Fibroblast of pulmonary artery (primary cell): ENCODE measurements at places on chromosomes 3 and 15.

GRCh38 chr3:23314981-23315762, 112.0 kb downstream of the UBE2E2 start:
- peak; percentile 15 for DNase-seq

GRCh38 chr3:159853506-159853864, 135.2 kb upstream of the IL12A start:
- DNase-seq: no peak

- no peak for DNase-seq
Observed at GRCh38 chr3:4935347-4935746, 43.9 kb upstream of the BHLHE40 start.

DNA sequence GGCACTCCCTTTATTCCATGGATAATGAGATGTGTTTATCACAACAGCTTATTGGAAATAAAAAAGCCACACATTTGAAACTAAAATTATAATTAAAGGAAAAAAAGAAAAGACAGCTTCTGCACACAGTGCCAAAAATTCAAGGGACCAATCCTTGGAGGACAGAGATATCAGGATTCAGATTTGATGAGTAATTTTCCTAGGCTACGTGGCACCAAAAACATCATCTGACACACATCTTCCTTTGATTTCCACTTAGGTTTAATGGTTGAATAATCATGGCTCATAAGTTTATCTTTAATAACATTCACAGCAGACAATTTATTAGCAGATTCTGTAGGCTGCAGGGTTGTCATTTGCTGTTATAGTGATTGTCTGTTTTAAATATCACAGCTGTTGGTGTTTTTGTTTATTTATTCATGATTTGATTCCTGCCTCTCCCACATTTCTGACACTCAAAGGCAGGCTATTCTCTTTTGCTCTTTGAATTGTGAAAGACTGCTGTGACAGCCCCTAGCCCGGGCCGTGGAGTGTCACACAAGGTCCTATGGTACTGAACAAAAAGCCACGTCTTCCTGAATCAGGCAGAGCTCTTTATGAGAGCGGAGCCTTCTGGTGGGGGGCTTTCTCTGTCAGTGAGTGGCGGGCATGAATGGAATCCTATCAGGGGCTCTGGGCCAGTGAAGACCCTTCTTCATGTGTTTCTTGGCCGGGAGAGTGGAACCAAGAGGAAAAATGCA, 708.5 kb downstream of the SQOR start:
- DNase-seq: no peak

- DNase-seq: peak; percentile 61
Observed at GRCh38 chr15:74365598-74366445, 1.6 kb downstream of the CYP11A1 start.

DNA sequence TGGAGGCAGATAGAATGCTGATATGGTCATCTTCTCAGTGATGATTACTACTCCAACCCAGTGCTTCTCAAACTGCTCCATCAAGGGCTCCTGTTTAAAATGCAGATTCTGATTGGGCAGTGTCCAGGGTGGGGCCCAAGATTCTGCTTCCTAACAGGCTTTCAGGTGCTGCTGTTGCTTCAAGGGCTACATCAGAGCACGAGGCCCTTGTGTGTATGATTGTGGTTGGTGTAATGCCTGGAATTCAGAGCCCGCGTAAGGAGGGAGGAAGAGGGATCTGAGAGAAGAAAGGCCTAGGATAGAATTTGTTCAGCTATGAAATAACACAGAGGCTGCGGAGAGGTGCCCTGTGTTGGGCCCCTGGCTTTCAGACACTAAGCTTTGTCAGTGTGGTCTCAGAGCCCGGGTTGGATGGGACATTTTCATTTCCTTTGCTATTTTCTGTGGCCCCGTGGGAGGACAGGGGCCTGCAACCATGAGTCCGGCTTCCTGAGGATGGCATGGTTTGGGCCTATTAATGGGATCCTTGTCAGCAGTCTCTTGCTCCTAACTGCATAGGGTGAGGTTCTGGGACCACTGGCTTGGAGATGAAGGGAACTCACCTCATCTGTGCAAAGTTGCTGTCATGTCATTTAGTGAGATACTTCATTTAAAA, 53.0 kb downstream of the ATP1B3 start:
- DNase-seq: no peak

- DNase-seq: no peak
Observed at GRCh38 chr3:160575589-160575988, 10.2 kb upstream of the KPNA4 start.

- peak; percentile 84 for DNase-seq
Observed at GRCh38 chr3:23004971-23005370, 198.2 kb upstream of the UBE2E2 start.

- DNase-seq: no peak
Observed at GRCh38 chr15:69141286-69141701, 19.1 kb upstream of the GLCE start.

GRCh38 chr3:106398891-106399600, 530.2 kb upstream of the CBLB start:
- no peak for DNase-seq

- no peak for DNase-seq
Observed at GRCh38 chr3:152629363-152630122, 205.4 kb upstream of the P2RY1 start.

DNA sequence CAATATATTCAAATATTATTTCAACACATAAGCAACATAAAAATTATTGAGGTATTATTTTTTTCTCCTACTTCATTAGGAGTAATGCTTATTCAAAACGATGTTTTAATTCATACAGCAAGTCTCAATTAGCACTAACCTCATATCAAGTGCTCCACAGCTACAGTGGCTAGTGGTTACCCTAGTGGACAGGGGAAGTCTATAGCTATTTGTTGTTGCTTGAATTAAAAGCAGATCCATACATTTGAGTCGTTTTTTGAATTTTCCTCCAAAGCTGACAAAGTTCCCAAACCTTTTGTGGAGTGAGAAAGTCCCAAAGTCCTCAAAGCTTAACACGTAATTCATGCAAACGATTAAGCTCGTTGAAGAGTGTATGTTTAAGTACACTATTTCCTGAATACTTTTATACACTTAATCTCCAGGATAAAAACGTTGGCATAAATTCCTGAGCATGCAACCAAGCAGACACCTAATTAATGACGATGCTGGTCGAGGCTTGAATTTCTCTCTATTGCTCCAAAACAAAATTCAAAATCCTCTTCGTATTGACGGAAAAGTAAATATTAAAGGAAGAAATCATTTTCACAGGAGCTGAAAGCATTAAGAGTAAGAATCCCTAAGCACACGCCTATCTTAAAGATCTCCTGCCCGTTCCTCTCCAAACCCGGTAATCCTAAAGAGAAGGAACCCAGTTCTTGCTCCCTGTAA, 985 bp downstream of the VPS13C start:
- DNase-seq: peak; percentile 21

- peak; percentile 93 for DNase-seq
Observed at GRCh38 chr3:156675830-156676767, 1.7 kb downstream of the TIPARP start.

- DNase-seq: no peak
Observed at GRCh38 chr3:14788644-14789043, 30.1 kb upstream of the FGD5 start.

DNA sequence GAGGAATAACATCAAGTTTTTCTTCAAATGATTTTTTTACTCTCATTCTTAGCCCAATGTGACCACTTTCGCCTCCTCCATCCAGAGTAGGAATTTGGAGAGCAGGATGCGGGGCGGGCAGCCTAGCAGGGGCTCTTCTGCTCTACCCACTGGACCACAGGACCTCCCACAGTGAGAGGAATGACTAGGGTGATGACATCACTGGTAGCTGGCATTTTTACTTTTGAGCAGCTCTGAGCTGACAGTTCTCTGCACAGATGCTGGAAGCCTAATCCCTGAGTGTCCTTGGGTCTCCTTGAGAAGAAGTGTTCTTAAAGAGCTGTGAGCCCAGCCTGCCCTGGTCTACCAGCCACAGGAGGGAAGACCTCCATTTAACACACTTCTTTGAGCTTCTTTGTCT, 1.4 kb upstream of the HCN4 start:
- DNase-seq: no peak

DNA sequence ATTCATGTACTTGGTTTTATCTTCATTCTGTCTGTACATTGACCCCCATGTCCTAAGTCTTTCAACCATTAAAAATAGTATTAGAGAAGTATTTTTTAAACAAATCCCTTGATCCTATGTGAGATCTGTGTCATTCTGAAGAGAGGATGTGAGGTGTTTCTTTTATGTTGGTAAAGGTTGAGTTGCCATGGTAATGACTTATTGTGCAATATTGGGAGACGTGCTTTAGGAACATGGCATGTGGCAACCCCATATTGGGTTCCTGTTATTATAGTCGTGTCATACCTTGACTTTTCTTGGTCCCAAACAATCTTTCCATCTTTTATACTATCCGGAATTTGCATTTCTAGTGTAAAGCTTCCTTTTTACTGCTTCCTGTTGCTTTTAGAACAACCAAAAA, 203.1 kb downstream of the KCNAB1 start:
- DNase-seq: peak; percentile 57

GRCh38 chr3:62970648-62971047, 95.4 kb upstream of the CADPS start:
- no peak for DNase-seq

DNA sequence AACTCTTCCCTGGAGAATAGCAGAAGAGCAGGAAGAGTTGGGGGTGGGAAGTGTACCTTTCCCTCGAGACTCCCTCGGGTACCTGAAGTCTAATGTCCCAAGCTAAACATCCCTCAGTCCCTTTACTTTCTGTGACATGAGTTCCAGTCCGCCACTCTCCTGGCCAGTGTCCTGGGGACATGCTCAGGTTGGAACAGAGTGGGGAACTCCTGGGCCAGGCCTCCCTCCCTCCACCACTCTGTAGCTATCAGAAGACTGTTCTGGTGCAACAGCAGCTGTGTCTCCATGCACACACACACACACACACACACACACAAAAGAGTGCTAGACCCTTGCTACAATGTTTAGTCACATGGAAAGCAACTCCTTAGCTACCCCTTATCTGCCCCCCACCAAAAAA, 155.0 kb upstream of the HES1 start:
- no peak for DNase-seq

DNA sequence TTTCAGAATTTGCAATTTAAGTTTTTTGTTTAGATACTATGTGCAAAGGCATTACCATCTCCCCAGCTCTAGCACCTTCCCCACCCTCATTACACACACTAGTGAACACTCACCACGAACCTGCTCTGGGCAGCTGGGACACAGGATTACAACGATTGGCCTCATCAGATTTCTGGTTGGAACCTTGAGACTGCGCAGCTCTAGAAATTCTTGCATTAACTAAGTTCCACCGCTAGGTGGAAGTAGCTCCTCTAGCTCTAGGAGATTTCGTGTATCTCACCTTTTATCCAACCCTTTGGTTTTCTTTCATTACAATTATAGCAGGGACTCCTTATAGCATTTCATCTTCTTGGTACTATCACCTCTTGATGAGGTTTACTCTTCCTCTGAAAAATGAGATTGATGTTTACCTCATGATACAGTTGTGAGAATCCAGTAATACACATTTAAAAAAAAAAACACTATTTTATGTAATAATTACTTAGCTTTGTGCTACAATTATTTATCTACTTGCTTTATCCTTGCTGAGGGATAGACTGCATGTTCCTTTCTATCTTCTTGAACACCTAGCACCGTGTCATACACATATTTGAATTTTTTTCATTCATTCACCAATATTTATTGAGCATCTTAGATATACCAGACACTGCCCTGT, 28.7 kb upstream of the PLOD2 start:
- peak; percentile 74 for DNase-seq

DNA sequence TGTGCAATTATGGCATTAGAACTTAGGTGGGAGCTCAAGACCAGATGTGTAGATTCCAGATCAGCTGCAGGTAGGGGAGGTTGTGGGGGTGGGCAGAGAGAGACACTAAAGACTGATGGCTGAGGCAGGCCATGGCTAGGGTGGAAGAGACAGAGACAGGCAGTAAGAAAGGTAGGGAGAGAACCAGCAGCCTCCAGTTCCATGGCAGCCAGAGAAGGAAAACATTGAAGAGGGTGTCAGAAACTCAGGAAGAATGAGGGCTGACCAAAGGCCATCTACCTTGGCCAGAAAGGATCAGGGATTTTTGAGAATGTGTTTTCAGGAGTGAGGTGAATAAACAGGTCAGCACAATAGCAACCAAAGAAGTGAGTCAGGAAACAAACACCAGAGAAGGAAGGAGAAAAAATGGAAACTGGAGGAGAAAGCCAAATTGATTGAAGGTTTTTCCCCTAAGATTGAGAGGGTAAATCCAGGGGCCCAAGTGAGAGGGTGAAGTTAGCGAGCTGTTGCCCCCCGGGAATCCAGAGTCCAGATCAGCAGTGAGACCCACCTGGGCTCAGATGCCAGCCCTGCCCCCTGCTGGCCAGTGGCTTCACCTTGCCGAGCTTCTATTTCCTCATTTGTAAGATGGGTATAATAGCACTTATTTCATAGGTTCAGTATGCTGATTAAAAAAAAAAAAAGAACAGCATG, 41.0 kb downstream of the ABHD2 start:
- peak; percentile 49 for DNase-seq

DNA sequence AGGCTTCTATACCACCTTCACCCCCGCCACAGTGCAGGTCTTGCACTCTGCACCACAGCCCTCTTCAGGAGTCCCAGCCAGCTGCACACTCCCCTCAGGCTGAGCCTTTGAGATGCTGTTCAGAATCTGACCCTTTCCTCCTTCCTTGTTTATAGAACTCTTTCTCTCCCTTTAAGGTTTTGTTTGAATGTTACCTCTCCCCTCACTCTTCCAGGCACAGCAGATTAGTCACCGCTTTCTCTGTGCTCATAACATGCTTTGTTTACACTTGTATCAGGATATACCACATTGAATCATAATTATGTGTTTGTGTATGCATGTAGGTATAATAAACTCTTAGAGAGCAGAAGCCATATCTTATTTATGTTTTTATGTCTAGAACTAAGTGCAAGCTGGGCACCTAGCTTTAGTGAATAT, 168.4 kb upstream of the BCL6 start:
- peak; percentile 14 for DNase-seq

- DNase-seq: no peak
Observed at GRCh38 chr3:183300996-183301562, 48.0 kb downstream of the B3GNT5 start.

DNA sequence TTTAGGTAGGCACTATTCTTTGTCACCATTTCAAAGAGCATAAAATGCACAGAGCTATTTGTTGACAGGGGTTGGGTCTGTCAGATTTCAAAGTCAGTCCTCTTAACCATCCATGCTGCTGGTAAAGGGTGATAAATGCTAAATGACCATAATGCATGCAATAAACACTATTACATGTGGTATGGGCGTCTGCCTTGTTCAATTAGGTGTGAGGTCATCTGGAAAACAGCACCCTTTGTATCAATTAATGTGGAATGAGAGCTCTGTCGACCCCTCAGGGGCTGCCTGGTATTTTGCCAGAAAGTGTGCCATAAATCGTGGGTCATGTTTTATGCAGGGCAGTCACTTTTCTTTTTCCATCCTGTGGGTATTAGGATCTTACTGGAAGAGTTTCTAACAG, 235.6 kb downstream of the SV2B start:
- no peak for DNase-seq

DNA sequence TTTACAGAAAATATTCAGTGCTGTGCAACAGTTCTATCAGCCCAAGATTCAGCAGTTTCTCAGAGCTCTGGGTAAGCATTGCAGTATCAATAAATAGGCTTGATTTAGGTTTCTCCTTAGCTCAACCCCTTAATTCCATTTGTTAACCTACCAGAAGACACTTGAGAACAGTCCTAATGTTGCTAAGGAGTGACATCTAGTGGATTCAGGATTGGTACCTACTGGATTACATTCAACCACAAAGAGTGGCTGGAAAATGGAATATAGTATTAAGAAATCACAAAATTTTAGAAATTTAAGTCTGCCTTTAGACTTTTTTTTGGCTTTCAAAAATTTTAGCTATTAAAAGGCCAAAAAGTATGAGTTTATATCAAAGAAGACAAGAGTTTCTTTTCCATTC, 34.7 kb downstream of the POLG start:
- peak; percentile 71 for DNase-seq
